ENCODE measurements at places on chromosomes 13 and 19. TPM values are rescaled to one million over a fixed set of nuclear protein-coding genes. Genes with fewer than 3 reads are reported as not detected.

DNA sequence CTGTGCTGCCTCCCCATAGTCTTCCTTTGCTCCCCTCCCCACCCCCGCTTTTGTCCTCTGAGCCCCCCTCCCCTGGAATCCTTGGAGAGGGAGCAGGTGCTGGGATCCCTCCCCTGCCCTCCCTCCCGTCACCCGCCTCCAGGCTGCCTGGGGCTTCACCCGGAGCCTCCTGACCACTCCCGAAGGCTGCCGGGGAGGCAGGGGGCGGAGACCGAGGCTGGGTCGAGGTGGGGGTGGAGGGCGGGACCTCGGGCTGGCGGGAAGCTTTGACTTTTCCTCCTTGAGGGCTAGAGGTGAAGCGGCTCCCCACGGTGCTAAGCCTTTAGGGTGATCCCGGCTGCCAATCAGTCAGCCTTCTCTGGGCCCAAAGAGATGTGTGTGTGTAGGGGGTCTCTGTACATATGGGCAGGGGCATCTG lies 1.5 kb downstream of the KMT5C start:
- DNase-seq = peak; percentile 20

- DNase-seq = no peak
Observed at GRCh38 chr13:111515635-111516034, 195.2 kb downstream of the TEX29 start.

- no peak for DNase-seq
Observed at GRCh38 chr19:50554212-50554611, 14.0 kb downstream of the LRRC4B start.

DNA sequence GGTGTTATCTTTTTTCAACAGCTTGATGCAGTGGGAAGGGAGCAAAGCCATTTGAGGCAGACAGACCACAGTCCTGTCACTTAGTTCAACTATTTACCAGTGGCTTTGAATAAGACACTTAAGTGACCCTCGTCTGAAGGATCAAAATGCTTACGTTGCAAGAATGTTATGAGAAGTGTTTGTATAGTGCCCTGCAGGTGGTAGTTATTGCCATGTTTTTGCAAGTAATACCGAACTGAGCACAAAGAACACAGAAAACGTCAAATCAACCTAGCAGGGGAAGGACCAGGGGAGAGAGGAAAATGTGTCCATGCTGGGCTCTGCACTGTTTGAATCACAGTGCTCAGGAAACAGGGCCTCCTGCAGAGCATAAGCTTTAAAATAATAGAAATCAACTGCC lies 2.8 kb downstream of the SOHLH2 start:
- DNase-seq = no peak

The RXFP2 gene
- polyA plus RNA-seq = not detected

Measured in CD14-positive monocyte (primary cell).